Stimulated activated CD8-positive, alpha-beta memory T cell treated with anti-CD3 and anti-CD28 coated beads, Interleukin-4, amount 100 ng/mL, for 48 hours (primary cell): ENCODE measurements at places on chromosomes 1 and 21.

DNA sequence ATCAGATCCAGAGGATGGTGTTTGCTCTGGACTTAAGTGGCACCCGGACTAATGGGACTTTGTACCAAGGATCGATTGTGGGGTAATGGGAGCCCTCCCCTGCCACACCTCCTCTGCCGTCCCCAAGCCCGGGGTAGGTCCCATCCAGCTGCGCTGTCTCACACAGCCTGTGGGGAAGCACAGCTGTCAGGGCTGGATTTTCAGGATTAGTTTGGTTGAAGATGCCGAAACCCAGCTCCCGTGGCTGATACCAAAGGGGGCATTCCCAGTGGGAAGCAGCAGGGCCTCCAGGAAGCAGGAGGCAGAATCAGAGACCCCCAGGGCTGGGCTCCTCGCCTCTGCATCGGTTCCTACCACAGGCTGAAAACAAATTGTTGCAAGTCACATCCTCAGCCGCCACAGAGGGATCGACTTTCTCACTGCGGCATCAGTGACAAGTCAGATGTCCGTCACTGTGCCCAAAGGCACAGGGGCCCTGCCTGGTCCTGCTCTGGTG is 59.7 kb downstream of the MATN1 start:
- DNase-seq = no peak

DNA sequence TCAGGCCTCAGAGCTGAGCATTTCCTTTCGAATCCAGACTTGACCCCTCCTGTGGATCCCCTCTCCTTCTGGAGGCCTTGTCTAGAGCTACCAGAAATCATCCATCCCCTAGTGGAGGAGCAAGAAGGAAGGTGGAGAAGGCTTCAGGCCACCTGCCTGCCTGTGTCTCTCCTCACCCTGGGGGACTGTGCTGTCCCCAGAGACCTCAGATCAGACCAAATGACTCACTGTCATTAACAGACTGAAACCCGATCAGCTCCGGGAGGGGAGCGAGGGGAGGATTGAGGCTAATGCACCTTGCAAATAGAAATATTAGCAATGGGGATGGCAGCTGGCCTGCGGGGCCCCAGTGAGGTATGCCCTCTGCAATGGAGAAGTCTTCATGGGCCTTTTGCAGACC is 2.1 kb downstream of the MYBPH start:
- DNase-seq = no peak

DNA sequence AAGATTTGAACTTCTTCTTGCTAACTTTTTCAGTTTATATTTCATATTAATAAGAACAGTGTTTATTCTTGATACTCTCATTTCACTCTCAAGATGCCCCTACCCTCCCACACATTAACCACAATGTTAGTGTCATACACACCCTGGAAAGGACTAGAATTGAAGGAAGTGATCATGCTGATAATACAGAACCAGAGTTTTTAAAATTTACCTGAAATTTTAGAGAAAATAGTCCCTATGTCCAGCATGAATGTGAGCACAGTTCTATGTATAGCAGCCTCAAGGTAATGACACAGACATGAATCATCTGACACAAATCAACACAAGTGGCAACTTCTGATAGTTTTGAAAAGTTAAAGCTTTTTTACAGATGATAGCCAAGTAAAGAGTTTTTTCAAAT is 26.0 kb downstream of the RGS1 start:
- no peak for DNase-seq

DNA sequence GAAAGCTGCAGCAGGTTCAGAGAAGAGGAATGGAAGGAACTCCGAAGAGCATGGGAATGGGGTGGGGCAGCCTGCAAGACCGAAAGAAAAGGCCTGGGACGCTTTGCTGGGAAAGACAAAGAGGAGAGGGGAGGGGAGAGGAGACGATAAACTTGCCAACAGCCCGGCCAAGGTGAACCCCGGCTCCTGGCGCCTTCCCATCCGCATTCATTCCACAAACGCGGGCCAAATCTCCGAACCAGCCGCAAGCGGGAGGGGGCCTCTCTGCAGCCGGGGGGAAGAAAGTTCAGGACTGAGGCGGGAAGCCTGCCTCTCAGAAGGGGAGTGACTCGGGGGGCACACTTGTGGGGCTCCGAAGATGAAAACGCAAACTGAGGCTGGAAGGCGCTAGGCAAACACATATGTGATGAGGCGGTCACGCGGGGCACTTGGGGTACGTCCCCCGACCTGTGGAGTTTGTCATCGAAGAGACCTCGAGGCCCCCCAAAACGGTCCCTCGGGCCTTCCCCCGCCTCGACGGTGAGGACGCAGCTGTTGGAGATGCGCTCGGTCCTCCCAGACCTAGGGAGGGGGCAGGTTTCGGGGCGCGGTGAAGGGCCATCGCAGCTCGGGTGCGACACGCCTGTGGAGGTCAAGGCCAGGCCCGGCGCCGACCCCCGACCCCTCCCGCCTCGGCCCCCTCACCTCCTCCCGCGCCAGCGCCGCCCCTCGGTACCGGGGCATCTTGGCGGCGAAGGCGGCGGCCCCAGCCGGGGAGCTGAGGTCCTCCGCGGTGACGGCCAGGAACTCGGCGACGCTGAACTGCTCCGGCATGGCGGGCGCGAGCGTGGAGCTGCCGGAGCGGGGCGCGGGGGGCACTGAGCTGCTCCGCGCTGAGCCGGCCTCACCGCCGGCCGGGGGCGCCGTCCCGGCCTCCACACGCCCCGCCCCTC is at the start of gene ASAP3:
TSS of gene ASAP3 (minus strand) at position 859 of the 932 bp plus-strand sequence. CDS start at position 813, 46 bp downstream.
- DNase-seq = no peak

DNA sequence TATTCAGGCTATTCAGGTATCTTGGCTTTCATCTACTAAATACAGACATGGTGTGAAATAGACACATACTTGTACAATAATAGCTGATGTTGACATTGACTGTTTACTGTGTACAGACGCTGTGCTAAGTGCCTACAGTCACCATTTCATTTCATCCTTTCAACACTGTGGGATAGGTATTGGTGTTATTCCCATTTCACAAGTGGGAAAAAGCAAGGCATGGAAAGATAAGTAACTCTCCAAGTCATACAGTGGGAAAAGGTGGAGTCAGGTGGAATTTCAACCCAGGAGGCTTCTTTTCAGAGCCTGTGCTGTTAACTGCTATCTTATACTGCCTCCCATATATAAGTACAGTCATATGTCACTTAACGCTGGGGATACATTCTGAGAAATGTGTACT is 49.6 kb upstream of the ATP1A1 start:
- no peak for DNase-seq

- no peak for DNase-seq
Measured at GRCh38 chr1:4778056-4778455, 123.6 kb downstream of the AJAP1 start.

- DNase-seq = no peak
Measured at GRCh38 chr1:56107275-56107638, 472.1 kb downstream of the PLPP3 start.
